ENCODE measurements at places on chromosomes 6 and 20. TPM values are rescaled to one million over a fixed set of nuclear protein-coding genes. Genes with fewer than 3 reads are reported as not detected.
A peak's percentile ranks its signal among the peaks of the same experiment; 100 is the strongest.

CFB gene
- 171 TPM for total RNA-seq

CCM2L gene
- 0.15 TPM for total RNA-seq

- DNase-seq = no peak
Measured at GRCh38 chr6:329888-330691, 37.8 kb downstream of the DUSP22 start.

DNA sequence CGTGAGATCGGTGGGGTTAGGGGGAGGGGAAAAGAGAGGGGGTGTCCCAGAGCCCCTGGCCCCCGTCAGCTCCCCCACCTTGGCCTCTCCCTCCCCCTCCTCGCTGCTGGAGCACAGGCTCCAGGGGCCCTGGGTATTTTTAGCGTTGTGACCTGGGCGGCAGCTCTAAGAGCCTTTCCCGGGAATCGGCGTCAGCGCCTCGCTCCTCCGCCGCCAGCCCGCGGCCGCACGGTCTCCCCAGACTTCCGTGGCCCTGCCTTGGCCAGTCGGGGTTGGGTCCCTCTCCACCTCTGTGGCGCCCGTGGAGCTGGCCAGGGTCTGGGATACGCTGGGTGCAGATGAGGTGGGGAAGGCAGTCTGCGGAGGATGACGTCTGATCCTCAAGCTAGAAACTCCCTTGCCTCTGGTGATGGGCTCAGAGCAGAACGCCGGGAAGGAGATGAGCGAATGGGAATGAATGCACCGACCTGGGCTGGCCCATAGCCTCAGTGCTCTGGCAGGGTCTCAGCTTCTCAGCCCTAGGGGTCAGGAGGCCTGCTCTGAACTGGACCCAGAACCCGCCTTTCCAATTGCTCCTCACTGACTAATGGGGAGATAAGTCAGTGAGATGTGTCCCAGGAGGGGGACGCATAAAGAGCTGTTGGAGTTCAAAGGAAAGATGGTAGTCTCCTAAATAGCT is 883 bp upstream of the DBNDD2 start:
- no peak for DNase-seq

GRCh38 chr6:23650676-23651075 is 475.3 kb upstream of the NRSN1 start:
- DNase-seq = no peak

DNA sequence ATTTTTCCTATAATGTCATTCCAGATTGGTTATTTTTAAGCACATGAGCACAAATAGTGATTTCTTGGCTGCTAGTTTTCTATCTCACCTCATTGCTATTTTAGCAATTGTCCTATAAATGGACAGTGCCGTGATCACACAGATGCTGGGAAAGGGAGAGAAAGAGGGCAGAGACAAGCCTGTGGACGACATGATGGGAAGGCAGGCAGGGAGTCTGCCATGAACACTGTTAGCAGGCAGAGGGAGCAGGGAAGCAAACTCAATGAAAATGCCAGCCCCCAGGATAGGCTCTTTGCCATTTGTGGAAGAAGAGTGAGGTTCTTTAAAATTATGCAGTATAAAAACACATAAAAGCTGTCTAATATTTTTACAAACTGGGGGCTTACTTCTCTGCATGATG is 96.8 kb downstream of the ADTRP start:
- DNase-seq = no peak

- DNase-seq = no peak
Measured at GRCh38 chr6:85556992-85557668, 36.5 kb downstream of the SNX14 start.

HAO1 gene
- not detected for total RNA-seq

GRCh38 chr6:31145386-31145785 is 6.5 kb upstream of the PSORS1C2 start:
- no peak for DNase-seq

DNA sequence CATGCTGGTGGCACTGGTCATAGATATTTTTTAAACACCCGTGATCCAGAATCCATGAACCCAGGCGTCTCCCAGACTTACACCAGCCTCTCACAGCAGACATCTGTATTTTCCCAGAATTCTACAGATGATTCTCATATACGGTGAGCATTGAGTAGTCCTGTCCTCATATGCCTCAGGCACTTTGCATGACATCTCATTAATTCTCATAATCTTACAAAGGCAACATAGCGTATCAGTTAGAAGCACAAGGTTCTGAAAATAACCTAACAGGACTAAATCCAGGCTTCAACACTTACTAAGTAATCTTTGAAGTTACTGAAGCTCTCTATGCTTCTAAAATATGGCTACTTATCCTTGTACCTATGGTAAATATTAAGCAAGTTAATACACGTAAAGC is 8.9 kb downstream of the NDUFAF4 start:
- no peak for DNase-seq

DNA sequence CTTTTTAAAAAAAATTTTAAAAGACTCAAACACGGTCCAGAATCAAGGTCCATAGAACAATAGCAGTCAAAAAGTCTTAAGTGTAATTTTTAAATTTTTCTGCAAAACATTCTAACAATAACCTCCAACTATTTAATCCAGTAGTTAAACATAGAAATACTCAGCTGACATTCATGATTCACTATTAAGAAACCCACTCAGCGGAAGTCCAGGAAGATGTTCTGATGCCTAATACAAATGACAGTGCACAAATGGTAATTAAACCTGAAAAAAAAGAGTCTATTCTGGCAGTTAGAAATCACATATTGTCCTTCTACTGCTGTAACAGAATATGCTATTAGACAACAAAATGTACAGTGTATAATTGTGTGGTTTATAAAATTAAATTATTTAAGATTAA is 128.2 kb upstream of the BMP5 start:
- no peak for DNase-seq

DNA sequence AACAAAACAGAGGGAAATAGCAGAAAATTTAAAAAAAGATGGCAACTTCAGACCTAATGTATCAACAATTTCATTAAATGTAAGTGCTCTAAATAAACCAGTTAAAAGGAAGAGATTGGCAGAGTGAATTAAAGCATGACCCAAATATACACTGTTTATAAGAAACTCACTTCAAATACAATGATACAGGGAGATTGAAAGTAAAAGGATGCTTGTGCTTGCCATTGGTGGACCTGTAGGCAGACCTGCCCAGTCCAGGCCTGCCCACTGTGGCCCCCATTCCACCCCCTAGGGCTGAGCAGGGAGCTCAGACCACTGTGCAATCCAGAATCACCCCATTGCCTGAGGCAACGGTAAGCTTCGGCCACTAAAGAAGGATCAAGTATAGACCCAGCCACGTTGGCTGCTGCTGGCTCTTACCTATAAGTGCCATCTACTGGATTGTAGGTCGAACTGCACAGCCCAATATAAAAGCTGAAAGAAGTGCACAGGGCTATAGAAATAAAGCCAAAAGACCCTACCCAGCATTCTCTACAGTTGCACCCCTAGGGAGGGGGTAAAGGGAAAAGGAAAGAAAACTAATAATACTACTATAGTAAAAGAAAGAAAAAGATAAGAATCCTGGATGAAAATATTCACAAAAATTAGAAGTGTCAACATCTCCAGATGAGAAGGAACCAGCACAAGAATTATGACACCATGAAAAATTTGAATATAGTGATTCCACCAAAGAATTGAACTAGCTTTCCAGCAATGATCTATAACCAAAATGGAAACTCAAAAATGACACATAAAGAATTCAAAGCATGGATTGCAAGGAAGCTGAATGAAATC is 36.1 kb downstream of the PSMB1 start:
- DNase-seq = peak; percentile 74

DNA sequence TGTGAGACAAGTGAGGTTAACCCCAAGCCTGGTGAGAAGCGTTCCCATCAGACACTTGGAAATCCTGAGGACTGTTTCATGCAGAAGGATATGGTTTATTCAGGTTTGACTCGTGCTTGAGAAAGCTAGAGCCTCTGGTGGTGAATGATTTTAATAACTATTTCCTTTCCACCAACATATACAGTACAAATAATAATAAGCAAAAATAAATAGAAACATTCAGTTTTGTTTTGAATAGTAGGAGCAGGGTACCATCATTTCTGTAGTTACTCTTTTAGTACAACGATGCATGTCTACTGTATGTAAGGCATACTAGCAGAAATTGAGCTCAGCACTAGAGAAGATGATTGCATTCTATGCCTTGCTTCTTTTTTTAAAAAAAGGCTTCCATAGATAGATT is 33.5 kb downstream of the PLG start:
- no peak for DNase-seq

- DNase-seq = no peak
Measured at GRCh38 chr6:24856901-24857670, 58.4 kb upstream of the ARMH2 start.

- DNase-seq = no peak
Measured at GRCh38 chr20:18837718-18838117, 24.1 kb downstream of the SCP2D1 start.

HLA-E gene
- 45.2 TPM for total RNA-seq

EEF1E1 gene
- 188 TPM for total RNA-seq

GRCh38 chr20:63810730-63811490 is 20.2 kb downstream of the ZBTB46 start:
- DNase-seq = no peak

DNA sequence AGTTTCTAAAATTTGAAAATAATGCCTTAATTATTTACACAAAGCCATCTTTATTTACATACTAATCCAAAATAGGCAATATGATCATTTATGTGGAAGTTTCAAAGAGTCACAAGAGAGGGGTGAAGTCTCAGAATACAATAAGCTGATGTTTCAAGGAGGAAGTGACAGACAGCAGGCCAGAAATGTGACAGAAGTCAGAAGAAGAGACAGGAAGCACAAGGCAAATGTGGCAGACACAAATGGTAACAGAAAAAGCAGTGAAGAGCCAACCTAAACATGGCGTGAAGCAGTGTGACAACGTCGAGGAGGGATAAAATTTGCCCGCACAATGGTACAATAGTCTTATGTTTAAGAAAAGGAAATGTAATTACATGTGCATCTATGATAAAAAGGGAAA is 59.8 kb downstream of the SHPRH start:
- DNase-seq = no peak

CLDN20 gene
- total RNA-seq = not detected

DNA sequence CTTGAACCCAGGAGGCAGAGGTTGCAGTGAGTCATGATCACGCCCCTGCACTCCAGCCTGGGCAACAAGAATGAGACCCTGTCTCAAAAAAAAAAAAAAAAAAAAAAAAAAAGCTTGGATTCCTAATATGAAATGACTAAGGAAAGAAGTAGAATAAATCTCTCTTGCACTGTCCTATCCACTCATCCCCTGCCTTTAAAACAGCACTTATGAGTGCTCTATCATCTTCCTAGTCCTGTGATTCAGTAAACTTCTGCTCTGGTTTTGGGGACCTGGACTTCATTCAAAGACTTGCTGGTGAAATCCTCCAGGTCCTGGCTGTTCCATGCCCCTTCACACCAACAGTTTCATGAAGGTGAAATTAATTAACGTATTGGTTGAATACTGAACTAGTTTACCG is 29.6 kb downstream of the TNFAIP3 start:
- no peak for DNase-seq

ZSCAN23 gene
- total RNA-seq = 0.91 TPM

MRAP2 gene
- total RNA-seq = 3.5 TPM

- DNase-seq = no peak
Measured at GRCh38 chr6:42279144-42279781, 61.6 kb upstream of the MRPS10 start.

- DNase-seq = peak; percentile 35
Measured at GRCh38 chr6:25706314-25707014, 48.1 kb upstream of the SLC17A4 start.

- DNase-seq = no peak
Measured at GRCh38 chr6:105594821-105595220, 191.9 kb upstream of the PREP start.

DNA sequence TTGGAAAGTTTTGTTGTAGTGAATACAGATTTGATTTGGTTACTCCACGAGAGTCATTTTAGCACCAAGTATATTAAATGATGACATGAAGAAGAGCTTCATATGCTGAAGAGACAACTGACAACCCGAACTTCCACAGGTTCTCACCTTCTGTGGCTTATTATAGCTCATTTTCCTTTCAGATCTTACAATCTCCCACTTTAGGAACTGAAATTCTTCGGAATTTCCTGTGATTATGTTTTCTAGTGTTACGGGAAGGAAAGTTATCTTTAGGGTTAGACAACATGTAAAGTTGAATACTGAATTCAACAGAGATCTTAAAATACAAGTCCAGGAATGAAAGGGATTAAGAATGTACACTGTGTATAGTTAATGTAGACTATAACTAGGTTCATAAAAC is 49.6 kb upstream of the TXNDC5 start:
- no peak for DNase-seq

DNA sequence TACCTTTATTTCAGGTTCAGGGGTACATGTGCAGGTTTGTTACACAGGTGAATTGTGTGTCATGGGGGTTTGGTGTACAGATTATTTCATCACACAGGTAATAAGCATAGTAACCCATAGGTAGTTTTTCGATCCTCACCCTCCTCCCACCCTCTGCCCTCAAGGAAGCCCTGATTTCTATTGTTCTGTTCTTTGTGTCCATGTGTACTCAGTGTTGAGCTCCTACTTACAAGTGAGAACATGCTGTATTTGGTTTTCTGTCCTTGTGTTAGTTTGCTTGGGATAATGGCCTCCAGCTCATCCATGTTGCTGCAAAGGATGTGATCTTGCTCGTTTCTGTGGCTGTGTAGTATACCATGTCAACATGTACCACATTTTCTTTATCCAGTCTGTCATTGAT is 66.0 kb downstream of the STK4 start:
- DNase-seq = no peak

DNA sequence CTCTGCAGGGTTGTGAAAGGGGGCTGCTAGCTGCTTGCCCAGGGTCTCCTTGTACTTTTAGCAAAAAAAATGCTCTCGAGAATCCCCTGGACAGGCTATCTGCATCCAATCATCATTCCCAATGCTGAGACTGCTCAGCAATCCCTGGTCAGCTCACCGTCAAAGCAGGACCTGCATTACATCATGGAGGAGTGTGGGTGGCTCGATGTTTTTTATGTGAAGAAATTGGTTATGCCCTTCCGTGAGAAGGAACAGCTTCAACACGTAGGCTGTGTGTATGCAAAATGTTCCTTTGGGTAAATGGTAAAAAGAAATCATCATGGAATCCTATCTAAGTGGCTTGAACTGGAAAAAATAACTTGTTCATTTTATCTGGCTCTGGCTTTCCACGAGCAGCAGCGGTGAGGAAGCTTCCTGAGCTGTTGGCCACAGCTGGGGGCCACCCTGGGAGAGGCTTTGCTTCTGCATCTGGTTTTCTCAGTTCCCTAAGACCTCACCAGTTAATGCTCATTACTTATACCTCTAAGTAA is 111.4 kb downstream of the FYN start:
- DNase-seq = no peak

MYL9 gene
- total RNA-seq = 2.7 TPM

VSTM2L gene
- not detected for total RNA-seq

GNMT gene
- total RNA-seq = 7.0 TPM

- peak; percentile 34 for DNase-seq
Measured at GRCh38 chr20:58839474-58839874, 11.2 kb downstream of the GNAS-AS1 start.
